ENCODE measurements at places on chromosomes 11 and 22.

- peak; percentile 10 for DNase-seq
Observed at GRCh38 chr22:43530349-43531201, 118.8 kb downstream of the MPPED1 start.

DNA sequence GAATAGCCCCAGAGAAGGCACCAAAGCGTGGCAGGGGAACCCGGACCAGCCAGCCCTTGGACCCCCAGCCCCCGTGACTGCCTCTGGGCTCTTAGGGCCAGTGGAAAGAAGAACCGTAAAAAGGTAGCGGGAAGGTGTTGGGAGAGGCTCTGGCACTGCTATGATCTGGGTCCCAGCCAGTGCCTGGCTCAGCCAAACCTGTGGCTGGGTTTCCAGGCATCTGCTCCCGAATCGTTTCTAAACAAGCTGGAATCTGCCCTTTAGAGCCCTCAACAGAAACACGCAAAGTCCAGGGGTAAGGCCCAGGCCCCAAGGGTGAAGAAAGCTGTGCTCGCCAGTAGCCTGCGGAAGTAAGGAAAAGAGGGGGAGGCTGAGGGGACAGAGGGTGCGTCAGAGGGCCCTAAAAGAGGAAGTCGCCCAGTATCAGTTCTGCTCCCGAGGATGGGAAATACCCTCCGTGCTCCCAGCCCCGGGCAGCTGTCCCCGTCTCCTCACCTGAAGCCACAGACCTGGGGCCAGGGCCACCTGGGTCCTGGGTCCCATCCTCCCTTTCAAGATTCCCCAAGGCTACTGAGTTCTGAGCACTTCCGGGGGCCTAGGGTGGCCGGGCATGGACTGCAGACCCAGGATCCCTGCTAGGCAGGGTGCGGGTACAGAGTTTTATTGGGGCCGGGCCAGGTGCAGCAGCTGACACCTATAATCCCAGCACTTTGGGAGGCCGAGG, 24.7 kb downstream of the IL10RA start:
- no peak for DNase-seq

DNA sequence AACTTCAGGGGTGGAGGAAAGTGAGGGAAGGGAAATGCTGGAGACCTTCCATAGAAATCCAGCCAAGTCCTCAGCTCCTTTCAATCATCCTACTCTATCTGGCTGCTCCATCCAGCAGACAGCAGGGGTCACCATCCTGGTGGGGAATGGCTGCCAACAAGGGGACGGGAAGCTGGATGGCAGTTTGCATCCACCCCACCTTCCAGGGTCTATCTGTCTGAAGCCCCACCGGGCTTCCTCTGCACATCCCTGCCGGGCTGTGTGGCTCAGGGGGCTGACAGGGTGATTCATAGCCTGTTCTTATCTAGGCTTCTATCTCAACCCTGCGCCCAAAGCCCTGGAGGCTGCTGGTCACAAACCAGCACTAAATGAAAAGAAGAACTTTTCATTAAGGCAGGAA, 1.1 kb downstream of the SYTL2 start:
- DNase-seq, result peak; percentile 34

GRCh38 chr11:112623057-112623456, 338.2 kb upstream of the NCAM1 start:
- no peak for DNase-seq

- DNase-seq, result peak; percentile 24
Observed at GRCh38 chr11:58788355-58789023, 56.0 kb downstream of the GLYATL2 start.

- DNase-seq, result no peak
Observed at GRCh38 chr11:16773981-16774935, 35.8 kb downstream of the C11orf58 start.

GRCh38 chr11:72026090-72026489, 27.4 kb downstream of the IL18BP start:
- DNase-seq, result no peak

DNA sequence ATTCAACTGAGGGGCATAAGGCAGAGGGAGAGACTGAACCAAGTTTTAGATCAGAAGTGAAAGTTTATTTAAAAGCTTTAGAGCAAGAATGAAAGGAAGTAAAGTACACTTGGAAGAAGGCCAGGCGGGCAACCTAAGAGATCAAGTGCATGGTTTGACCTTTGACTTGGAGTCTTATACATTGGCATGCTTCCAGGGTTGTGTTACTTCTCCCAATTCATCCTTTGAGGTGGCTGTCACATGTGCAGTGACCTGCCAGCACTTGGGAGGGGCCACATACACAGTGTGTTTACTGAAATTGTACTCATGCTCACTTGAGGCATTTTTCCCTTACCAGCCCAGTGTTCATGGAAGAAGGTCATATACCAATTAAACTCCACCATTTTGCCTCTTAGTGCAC, 30.4 kb downstream of the CYP2R1 start:
- DNase-seq, result no peak

DNA sequence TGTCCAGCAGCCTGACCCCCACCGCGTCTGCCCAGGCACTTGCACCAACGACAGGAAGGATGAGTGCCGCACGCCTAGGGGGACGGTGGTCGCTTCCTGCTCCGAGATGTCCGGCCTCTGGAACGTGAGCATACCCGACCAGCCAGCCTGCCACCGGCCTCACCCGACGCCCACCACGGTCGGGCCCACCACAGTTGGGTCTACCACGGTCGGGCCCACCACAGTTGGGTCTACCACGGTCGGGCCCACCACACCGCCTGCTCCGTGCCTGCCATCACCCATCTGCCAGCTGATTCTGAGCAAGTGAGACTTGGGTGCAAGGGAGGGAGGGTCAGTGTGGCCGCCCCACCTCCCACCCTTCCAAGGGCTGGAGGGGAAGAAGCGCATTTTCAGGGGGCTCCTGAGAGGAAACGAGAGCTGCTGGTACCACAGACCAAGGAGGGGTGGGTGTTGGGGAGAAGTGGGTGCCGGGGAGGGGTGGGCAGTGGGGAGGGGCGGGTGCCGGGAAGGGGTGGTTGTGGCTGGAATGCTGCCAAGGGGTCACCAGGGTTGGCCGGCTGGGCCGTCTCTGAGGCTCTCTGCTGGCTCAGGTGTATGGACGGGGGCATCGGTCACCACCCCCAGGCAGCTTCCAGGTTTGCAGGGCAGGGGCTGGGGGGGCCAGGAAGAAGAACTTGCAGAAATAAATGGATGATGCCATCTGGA, 27.7 kb upstream of the MUC5B start:
- DNase-seq, result no peak

- no peak for DNase-seq
Observed at GRCh38 chr22:47276450-47276820, 514.0 kb downstream of the TBC1D22A start.

DNA sequence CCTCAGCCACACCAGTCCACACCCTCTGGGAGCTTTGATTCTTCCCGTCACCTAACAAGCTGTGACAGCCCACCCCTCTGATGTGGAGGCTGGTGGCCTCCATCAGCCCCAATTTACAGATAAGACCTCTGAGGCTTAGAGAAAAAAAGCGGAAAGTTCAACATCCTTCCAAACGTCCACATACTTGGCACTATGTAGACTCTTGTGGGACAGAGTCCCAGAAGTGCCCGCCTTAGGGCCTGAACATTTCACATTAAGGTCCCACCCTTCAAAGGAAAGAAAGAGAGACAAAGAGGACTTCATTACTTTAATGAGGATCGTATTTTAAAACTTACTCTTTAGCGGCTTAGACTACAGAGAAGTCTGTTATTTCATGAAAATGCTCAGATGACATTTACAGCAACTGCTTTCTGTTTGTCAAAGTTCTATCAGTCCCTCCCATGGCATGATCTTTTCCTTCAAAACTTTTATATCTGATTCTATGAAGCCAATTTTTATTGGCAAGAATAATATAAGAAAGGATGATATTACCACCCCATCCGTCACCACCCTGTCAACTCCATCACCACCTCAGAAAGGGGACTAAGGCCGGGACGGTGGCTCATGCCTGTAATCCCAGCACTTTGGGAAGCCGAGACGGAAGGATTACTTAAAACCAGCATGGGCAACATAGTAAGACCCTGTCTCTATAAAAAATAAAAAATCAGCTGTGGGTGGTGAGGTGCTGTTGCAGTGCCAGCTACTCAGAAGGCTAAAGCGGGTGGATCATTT, 15.7 kb upstream of the SCGB1A1 start:
- no peak for DNase-seq

DNA sequence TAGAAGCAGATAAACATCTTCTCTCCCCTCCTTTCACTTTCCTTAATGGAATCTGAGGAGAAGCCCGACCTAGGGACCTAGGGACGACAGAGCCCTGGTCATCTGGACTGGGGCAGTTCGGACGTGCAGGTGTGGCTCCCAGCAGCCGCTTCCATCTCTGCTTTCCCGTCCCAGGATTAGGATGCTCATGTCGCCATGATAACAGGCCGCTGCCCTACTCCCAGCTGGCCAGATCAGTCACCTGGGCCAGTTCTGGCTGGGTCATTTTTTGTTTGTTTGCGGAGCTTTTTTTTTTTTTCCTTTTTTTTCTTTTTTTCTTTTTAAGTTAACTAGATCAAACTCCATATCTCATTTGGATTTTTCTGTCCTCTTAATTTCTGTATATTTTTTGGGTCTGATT, 166.3 kb upstream of the TTC12 start:
- DNase-seq, result peak; percentile 21

DNA sequence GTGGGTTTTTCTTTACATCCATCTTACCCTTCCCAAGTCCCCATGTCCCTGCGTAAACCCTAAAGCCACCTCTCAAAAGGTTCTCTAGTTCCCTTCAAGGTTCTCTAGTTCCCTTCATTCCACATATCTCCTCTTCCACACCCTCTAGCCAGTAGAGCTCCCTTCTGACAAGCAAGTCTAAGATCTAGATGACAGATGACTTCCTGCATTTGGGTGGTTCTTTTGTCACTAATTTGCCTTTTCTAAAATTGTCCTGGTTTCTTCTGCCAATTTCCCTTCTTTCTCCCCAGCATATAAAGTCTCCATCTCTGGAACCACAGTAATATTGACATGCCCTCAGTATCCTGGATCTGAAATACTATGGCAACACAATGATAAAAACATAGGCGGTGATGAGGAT, 7.8 kb downstream of the CD3E start:
- DNase-seq, result no peak

DNA sequence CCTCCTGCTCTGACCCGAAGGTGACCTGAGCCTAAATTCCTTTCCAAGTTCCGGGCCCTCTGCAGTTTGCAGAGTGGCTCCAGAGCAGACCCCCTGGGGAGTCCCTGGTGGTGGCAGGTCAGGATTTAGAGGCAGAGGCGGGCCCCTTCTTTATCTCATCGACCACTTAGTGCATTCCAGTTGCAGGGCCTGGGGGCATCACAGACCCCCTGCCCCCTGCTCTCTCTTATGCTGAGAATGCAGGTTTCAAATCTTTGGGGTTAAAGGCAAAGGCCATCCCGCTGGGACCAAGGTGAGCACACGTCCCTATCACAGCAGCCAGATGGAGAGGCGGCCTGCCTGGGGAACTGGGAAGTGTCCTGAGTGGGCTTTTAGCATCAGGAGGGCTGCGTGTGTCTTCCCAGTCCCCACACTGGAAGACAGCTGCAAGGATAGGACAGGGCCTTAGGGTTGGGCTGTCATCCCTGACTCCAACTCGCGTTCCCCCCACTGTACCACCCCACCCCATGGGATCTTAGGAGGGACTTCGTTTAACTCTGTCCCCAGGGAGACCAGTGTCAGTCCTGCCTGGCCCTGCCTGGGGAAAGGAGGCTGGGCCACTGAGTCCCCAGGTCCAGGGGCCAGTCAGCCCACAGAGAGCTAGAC, 11.3 kb downstream of the DERL3 start:
- no peak for DNase-seq

DNA sequence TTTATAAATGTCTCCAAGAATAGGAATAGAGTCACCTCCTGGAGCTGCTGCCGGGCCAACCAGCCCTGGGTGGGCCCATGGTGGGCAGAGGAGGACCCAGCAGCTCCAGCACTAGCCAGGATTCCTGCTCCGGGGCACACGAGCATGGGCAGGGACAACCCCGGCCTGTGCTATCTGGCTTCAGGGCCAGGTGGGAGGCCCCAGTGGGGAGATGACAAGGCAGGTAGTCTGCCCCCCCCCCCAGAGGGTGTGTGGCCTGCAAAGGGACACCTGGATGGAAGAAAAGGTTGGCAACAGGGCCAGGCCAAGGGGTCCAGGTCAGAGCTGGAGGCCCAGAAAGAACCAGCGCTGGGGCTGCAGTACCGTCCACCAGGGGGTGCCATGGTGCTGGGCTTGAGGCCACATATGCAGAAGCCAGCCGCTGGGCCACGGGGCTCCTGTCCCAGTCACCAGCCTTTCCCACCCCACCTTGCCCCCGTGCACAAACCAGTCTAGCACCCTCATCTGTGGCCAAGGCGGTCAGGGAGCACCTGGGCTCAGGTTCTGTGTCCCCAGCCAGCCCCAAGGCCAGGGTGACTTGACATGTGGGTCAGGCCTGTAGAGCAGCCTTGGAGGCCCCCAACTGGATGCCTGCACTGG, 3.4 kb downstream of the TSPAN32 start:
- peak; percentile 68 for DNase-seq

GRCh38 chr11:47538741-47539565, 14.0 kb downstream of the CELF1 start:
- peak; percentile 51 for DNase-seq

DNA sequence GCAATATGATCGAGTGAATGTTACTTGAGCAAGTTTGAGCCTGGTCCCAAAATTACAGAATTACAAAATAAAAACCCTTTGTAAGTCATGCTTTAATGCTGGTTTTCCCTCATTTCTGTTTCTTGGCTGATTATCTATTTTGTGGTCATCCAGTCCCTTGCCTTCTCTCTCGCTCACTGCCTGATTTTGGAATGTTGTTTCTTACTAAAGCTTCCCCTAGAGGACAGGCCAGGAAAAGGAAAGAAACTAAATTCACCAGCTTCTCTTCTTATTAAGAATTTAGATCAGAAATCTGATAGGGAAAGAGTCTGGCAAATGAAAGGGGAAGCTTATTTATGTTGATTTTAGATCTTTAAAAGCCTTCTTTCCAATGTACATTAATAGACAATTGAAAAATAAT, 16.6 kb upstream of the BDNF start:
- no peak for DNase-seq

DNA sequence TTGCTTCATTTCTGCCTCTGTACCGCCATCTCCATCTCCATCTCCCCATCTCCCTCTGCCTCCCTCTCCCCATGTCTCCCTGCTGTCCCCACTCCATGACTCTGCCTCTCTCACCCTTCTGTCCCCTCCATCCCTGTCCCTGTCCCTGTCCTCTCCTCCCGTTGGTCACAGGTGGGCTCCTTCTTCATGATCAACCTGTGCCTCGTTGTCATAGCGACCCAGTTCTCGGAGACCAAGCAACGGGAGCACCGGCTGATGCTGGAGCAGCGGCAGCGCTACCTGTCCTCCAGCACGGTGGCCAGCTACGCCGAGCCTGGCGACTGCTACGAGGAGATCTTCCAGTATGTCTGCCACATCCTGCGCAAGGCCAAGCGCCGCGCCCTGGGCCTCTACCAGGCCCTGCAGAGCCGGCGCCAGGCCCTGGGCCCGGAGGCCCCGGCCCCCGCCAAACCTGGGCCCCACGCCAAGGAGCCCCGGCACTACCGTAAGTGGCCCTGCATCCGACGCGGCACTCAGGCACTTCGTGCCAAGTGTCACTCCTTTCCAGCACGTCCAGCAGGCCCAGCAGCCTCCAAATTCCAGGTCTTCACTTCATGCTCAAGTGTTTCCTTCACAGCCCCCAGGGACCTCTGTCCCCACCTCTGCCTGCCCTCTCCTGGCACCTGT, 76.0 kb downstream of the CACNA1I start:
- DNase-seq, result no peak

Data from NCI-H146 (cell line).